ENCODE measurements at places on chromosomes 3 and 15. TPM values are rescaled to one million over a fixed set of nuclear protein-coding genes. Genes with fewer than 3 reads are reported as not detected.

DNA sequence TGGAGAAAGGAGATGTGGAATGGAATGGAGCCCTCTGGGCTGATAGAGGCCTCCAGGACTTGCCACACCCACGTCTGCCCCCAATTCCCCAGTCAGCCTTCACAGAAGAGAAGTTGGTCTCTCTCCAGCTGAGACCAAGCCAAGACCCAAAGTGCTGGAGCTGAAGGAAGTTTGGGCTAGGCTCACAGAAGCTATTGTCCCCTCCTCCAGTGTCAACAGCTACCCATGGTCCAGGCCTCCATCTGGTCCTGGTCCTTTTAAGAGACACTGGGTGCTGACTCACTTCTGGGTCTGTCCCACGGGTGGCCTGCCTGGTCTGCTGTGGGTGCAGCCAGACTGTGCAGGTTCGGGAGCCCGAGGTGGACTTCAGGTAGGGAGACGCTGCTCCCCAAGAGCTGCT lies 179.8 kb downstream of the APBA2 start:
- peaks cover 34% of the 10 kb centered on the region for H3K4me1 ChIP-seq
- no peak for DNase-seq
- H3K36me3 ChIP-seq = peaks cover 9% of the 10 kb centered on the region
- no peak overlapping the region for H3K4me3 ChIP-seq

GRCh38 chr3:158750016-158750415 lies 17.8 kb upstream of the RARRES1 start:
- H3K27me3 ChIP-seq = no peaks in the 10 kb centered on the region
- H3K4me3 ChIP-seq = no peak overlapping the region
- H3K36me3 ChIP-seq = no peaks in the 10 kb centered on the region
- no peak for DNase-seq

DNA sequence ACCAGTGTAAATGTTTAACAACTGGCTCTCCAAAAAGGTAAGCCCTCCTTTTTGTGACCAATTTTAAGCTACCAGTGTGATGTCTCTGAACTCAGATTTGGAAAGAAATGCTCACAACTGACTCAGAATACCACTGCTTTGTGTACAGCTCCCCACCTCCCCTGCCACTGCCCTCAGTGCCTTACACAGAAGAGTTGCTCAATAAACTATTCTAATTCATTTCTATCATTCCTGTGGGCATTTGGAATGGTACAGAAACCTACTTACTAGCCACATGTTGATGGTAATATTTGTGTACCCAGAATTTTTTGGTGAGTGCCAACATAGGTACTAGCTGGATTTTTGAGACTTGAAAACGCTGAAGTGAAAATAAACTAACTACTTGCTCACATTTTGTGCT lies 16.0 kb downstream of the LRRN1 start:
- no peak overlapping the region for H3K27ac ChIP-seq
- H3K4me3 ChIP-seq = no peak overlapping the region
- no peaks in the 10 kb centered on the region for H3K36me3 ChIP-seq
- H3K4me1 ChIP-seq = no peaks in the 10 kb centered on the region
- DNase-seq = no peak

DNA sequence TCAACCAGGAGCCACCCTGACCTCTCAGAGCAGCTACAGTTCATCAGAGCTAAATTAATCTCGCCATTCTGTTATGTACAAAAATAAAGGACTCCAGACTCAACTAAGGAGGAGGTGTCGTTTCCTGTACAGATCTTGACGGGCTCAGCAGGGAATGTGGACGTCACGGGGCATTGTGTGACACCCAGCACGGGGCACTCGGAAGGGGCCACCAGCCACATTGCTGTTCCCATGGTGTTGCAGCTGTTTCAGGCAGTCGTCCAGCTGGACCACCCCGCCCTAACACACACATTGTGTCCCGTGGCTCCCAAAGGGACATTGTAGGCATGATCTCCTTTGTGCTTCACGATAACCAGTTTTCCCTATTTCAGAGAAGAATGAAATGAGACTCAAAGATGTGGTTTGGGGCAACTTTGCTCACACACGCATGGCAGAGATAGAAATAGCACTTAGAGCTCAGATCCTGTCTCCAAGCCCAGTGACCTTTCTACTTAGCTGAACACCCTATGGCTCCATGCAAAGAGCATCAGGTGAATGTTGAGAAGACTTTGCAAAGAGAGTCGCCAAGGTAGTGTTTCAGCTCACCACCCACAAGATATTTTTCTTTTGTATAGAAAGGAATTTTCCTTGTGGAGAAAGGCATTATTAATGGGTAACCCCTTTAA lies 5.5 kb downstream of the SSUH2 start:
- no peak overlapping the region for H3K27ac ChIP-seq
- no peak for DNase-seq
- no peaks in the 10 kb centered on the region for H3K36me3 ChIP-seq
- H3K27me3 ChIP-seq = peaks cover 3% of the 10 kb centered on the region
- no peak overlapping the region for H3K4me3 ChIP-seq

- peak overlapping the region; percentile 96 for H3K27ac ChIP-seq
- peaks cover 82% of the 10 kb centered on the region for H3K4me1 ChIP-seq
- H3K27me3 ChIP-seq = no peaks in the 10 kb centered on the region
These were observed 45.0 kb downstream of the THBS1 start for GRCh38 chr15:39625856-39626255.

- H3K4me3 ChIP-seq = no peak overlapping the region
- no peaks in the 10 kb centered on the region for H3K4me1 ChIP-seq
- DNase-seq = peak; percentile 50
- H3K27me3 ChIP-seq = no peaks in the 10 kb centered on the region
These were observed 21.3 kb downstream of the VGLL3 start for GRCh38 chr3:86969500-86970189.

GRCh38 chr15:36599620-36600433 lies 20.4 kb downstream of the CDIN1 start:
- H3K4me3 ChIP-seq = no peak overlapping the region
- DNase-seq = no peak
- H3K27me3 ChIP-seq = no peaks in the 10 kb centered on the region
- peaks cover 9% of the 10 kb centered on the region for H3K4me1 ChIP-seq
- H3K36me3 ChIP-seq = peaks cover 5% of the 10 kb centered on the region

DNA sequence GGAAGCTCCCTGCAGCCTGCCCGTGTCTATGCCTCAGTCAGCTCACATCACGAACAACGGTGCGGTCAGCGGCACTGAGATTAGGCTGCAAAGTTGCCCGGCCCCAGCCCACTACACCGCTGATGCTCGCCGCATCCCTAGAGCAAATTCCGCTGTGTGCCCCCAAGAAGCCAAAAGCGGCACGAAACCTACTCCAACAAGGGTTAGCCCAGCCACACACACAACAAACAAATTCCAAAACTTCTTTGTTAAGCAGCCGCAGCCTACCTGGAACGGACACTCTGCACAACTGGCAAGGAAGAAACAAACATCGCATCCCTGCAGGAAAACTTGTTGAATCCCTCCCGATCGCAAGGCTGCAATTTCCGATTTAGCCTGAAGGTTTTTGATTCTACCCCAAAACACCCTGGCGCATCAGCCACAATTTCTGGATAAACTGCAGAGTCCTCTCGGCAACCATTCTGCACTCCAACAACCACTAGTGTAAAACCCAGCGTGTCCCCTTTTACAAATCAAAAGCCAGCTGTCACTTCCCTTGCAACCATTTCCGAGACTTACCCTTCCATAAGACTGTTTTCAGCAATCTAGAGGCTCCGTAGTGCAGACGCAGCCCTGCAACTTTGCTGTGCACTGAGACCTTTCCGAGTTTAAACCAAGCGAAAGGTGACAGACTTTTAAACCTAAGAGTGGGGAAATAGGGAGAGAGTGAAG lies 449 bp downstream of the ROBO1 start:
- no peaks in the 10 kb centered on the region for H3K36me3 ChIP-seq
- H3K4me3 ChIP-seq = no peak overlapping the region
- no peak overlapping the region for H3K27ac ChIP-seq
- H3K4me1 ChIP-seq = no peaks in the 10 kb centered on the region
- DNase-seq = no peak

- peak overlapping the region; percentile 80 for H3K27ac ChIP-seq
- H3K36me3 ChIP-seq = peaks cover 35% of the 10 kb centered on the region
- H3K4me1 ChIP-seq = peaks cover 63% of the 10 kb centered on the region
- peak; percentile 41 for DNase-seq
- no peaks in the 10 kb centered on the region for H3K27me3 ChIP-seq
These were observed 3.4 kb downstream of the ANKRD28 start for GRCh38 chr3:15794303-15794771.

DNA sequence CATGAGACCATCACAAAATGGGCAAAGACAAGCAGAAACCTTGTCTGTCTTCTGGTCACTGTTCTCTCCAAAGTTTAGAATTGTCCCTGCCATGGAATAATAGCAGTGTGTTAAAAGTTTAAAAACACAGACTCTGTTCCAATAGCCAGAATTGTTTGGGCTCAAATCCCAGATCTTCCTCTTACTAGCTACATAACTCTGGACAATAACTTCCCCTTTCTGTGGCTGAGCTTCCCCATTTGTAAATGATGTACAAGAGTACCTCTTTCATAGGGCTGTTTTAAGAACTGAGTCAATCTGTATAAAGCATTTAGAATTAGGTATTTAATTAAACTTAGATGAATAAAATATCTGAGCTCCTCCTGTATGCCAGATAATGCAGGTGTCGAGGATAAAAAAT lies 623.0 kb downstream of the NTRK3 start:
- no peak overlapping the region for H3K4me3 ChIP-seq
- H3K27ac ChIP-seq = no peak overlapping the region
- no peaks in the 10 kb centered on the region for H3K27me3 ChIP-seq
- no peaks in the 10 kb centered on the region for H3K36me3 ChIP-seq

- H3K4me1 ChIP-seq = peaks cover 39% of the 10 kb centered on the region
- peak; percentile 40 for DNase-seq
- H3K27me3 ChIP-seq = no peaks in the 10 kb centered on the region
- H3K36me3 ChIP-seq = peaks cover 46% of the 10 kb centered on the region
These were observed 34.7 kb downstream of the ZNF445 start for GRCh38 chr3:44442596-44443309.

- H3K36me3 ChIP-seq = no peaks in the 10 kb centered on the region
- no peaks in the 10 kb centered on the region for H3K4me1 ChIP-seq
- peaks cover 14% of the 10 kb centered on the region for H3K27me3 ChIP-seq
- no peak for DNase-seq
These were observed 188.5 kb downstream of the ZNF621 start for GRCh38 chr3:40713306-40713705.

DNA sequence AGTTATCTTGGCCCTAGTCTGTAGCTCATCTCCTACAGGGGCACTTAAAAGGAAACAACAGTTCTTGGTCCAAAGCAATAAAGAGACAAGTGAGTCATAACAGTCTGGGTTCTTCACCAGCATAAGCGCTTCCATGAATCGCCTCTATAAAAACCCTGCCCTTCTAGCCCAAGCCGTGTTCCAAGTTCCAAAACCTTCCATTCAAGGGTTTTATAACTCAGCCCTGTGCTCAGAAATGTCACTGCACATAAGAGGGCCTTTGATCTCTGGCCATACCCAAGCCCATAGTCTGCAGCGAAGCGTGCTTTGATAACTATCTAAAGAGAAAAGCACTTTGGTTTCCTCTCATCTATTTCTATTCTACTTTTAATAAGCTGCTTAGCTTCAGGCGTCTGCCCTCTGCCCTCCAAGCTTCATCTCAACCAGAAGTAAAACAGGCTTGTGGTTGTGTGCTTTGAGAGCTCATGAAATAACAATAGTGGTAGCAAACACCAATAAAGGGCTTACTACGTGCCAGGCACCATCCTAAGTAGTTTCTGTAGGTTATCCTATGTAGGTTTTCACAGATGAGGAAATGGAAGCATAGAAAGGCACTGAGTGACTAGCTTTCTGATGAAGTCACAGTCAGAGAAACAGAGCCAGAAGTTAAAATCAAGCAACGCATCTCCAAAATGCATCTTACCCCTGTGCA lies 64.0 kb upstream of the AKAP13 start:
- peak; percentile 52 for DNase-seq
- no peaks in the 10 kb centered on the region for H3K27me3 ChIP-seq
- H3K27ac ChIP-seq = peak overlapping the region; percentile 77
- peak overlapping the region; percentile 11 for H3K4me3 ChIP-seq
- no peaks in the 10 kb centered on the region for H3K36me3 ChIP-seq

GRCh38 chr3:143084856-143085731 lies 34.5 kb upstream of the CHST2 start:
- H3K4me1 ChIP-seq = peaks cover 5% of the 10 kb centered on the region
- H3K36me3 ChIP-seq = no peaks in the 10 kb centered on the region
- H3K27me3 ChIP-seq = no peaks in the 10 kb centered on the region
- no peak overlapping the region for H3K27ac ChIP-seq
- H3K4me3 ChIP-seq = no peak overlapping the region

DNA sequence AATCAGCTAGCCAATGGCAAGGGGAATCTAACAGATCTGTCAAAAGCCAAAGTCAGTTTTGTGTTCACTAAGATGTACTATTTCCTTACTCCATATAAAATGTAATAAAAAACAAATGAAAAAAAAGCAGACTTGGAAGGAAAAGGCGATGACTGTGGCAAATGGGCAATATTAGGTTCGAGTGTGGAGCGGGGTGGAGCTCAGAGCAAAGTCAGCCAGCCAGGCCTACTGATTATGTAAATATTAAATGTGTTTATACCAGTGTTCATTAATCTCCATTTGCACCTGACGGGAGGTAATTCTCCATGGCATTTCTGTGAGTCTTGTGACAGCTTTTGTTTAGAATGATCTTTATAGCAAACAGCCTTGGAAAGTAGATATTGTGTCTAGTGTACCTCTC lies 96.2 kb upstream of the KCNMB2 start:
- no peaks in the 10 kb centered on the region for H3K4me1 ChIP-seq
- no peak for DNase-seq
- H3K36me3 ChIP-seq = no peaks in the 10 kb centered on the region
- H3K27ac ChIP-seq = no peak overlapping the region
- H3K27me3 ChIP-seq = peaks cover 2% of the 10 kb centered on the region

GRCh38 chr3:47008851-47009224 lies 29.4 kb downstream of the NBEAL2 start:
- H3K4me3 ChIP-seq = peak overlapping the region; percentile 35
- no peak for DNase-seq

- no peaks in the 10 kb centered on the region for H3K27me3 ChIP-seq
- H3K27ac ChIP-seq = no peak overlapping the region
- no peak for DNase-seq
- H3K36me3 ChIP-seq = no peaks in the 10 kb centered on the region
These were observed 138.8 kb upstream of the PLXND1 start for GRCh38 chr3:129745253-129745652.

DNA sequence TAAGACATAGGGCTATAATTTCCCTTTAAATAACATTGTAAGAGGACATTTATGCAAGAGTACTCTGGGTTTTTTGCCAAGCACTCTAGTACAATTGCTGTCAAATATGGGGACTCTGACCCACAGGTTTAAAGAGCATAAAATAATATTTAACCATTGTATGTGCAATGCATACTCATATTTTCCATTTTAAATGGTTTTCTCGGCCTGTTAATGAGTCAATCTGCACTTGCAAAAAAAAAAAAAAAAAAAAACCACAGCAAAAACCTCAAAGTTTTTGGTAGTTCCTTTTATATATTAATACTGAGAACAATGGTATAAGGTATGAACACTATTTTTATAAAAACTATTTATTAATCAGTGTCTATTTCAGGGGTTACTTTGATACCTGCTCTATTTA lies 304.0 kb upstream of the CBLB start:
- peak overlapping the region; percentile 87 for H3K27ac ChIP-seq
- no peaks in the 10 kb centered on the region for H3K27me3 ChIP-seq
- peaks cover 8% of the 10 kb centered on the region for H3K36me3 ChIP-seq
- no peak for DNase-seq

- peak; percentile 8 for DNase-seq
- peaks cover 15% of the 10 kb centered on the region for H3K4me1 ChIP-seq
- H3K36me3 ChIP-seq = no peaks in the 10 kb centered on the region
- peaks cover 21% of the 10 kb centered on the region for H3K27me3 ChIP-seq
These were observed 130.5 kb upstream of the NR2E3 start for GRCh38 chr15:71679793-71680353.

Gene TIGIT
- 72.8 TPM for total RNA-seq

Gene CPLX3
- total RNA-seq = 0.11 TPM

Gene PCLAF
- 109 TPM for total RNA-seq

Gene CTXN2
- not detected for total RNA-seq

Gene IRAK2
- 3.0 TPM for total RNA-seq

Gene SOX14
- not detected for total RNA-seq

Gene GAP43
- total RNA-seq = not detected

Gene TRANK1
- total RNA-seq = 17.4 TPM

Gene UPK1B
- not detected for total RNA-seq

Gene SLC12A1
- not detected for total RNA-seq

Gene DNAH12
- 0.07 TPM for total RNA-seq
